NCI-H1930 (cell line): ENCODE measurements at places on chromosomes 16 and 17.

DNA sequence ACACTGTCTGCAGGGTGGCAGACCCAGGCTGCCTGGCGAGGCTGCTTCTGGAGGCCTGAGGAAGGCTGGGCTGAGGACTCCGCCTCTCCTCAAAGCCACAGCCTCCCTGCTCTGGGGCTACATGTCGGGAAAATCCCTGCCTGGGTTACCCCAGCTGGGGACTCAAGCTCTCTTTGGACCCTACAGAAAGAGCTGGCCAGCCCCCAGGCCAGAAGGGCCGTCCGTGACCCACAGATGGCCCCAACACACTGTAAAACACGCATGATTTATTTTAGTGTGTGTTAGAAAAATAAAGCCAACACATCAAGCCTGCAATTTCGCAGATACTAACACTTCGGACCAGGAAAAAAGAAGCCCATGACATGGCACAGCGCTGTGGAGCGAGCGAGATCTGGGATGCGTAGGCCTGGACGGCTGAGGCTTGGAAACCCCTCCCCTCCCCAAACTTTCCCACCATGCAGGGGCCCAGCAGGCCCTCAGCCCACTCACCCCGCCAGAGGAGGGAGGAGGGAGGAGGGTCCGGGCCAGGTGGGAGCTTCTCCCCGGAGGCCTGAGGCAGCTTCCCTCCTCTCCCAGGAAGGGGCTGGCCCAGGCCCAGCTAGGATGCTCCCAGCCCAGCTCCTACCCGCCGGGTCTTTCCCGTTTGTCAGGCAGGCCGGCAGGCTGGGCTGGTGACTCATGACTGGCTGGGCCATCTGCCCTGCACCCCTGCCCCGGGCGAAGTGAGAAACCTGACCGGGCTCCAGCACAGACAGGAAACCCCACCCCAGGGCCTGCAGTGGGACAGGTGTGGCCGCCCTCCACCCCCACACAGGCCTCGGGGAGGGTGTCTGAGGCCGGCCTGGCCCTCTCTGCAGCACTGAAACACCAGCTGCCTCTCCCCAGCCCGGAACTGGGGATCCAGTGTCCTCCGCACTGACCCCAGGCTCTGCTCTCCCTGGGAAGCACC, 34.1 kb upstream of the SLC38A10 start:
- no peak for DNase-seq

DNA sequence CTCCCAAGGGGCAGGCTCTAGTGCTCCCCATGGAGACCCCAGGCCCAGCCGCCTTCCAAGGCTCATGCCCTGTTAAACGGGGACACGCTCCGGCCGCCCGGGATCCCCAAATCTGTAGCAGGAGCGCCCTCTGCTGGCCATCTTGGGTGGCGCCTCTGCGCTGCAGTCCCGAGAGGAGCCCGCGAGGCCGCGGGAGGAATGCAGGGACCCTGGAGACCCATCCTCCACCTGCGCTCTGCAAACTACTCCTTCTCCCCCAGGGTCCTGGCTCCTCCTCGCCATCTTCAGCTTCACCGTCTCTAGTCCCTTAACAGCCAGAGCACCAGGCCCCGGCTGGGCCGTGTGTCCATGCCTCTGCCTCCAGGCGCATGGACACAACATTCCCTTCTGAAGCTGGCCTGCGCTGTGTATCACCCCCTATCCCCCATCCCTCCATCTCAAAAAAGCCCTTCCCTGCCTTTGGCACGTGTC, 23.6 kb upstream of the KRT17 start:
- peak; percentile 82 for DNase-seq

DNA sequence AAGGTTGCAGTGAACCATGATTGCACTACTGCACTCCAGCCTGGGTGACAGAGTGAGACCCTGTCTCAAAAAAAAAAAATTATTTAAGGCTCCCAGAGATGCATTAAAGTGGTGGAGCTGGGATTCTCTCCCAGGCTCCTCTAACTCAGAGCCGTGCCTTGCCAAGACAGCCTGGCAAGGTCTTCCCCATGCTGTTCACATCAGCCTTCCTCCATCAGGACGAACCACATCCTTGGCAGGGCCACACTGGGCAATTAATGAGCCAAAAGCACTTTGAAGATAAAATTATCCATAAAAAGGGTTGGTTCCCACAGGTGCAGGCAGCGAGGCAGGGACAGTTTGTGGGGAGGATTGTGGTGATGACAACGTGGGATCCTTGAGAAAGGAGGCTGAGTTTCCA, 19.8 kb upstream of the BBS2 start:
- DNase-seq: no peak

GRCh38 chr17:36144014-36144413, 32.4 kb downstream of the TBC1D3B start:
- DNase-seq: no peak

DNA sequence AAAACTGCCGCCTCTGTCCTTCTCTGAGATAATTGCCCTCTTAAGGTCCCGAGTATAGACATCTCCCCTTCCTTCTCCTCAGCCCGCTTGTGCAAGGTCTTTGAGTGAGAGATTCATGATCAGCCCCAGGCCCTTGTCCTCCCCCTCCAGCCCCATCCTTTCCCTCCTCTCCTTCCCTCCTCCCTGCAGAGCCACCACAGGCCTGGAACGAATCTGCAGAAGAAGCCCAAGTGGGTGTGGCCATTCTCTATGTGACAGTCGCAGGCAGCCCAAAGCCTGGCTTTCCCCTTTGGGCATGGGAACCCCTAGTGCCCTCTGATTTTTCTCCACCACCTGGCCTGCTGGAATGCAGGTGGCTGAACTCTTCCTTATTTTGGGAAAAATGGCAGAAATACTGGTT, 7.2 kb upstream of the NDRG4 start:
- DNase-seq: no peak

DNA sequence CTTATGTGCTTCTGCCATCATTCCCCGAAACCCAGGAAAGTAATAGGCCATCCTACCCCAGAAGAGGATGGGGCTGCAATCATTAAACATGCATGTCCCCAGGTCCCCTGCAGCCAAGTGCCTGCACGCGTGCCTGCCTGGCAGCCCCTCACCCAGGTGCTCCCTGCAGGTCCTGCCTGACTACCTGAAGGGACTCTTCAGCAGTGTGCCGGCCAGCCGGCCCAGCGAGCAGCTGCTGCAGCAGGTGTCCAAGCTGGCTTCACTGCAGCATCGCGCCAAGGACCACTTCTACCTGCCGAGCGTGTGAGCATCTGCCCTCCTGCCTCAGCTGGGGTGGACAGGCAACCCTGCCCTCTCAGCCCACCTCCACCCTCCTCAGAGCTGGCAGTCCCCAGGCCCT, 16.2 kb upstream of the ALKBH5 start:
- DNase-seq: no peak
